Activated CD8-positive, alpha-beta T cell treated with anti-CD3 and anti-CD28 coated beads for 36 hours (primary cell): ENCODE measurements at places on chromosomes 11 and 22. TPM values are rescaled to one million over a fixed set of nuclear protein-coding genes. Genes with fewer than 3 reads are reported as not detected.

- H3K4me3 ChIP-seq, result no peak overlapping the region
- H3K4me1 ChIP-seq, result peaks cover 19% of the 10 kb centered on the region
- H3K36me3 ChIP-seq, result no peaks in the 10 kb centered on the region
- H3K27me3 ChIP-seq, result no peaks in the 10 kb centered on the region
- peak overlapping the region; percentile 67 for H3K27ac ChIP-seq
These were observed 16.1 kb upstream of the RPS3 start for GRCh38 chr11:75383246-75383645.

Gene KRTAP5-2
- total RNA-seq, result not detected

DNA sequence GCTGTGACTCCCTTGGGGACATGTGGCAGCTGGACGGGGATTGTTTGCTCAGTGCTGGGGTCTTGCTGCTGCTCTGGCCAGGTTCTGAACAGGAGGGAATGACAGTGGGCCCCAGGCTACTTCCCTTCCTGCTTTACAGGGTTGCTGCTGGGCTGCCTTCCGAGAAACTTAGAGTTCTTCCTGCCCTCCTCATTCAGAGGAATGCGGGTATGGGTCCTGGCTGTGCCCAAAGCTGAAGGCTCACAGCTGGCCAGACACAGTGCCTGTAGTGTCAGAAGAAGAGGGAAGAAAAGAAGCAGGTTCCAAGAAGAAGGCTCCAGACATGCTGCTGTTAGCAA lies 108.3 kb upstream of the PARVA start:
- H3K4me1 ChIP-seq, result no peaks in the 10 kb centered on the region
- no peaks in the 10 kb centered on the region for H3K27me3 ChIP-seq
- no peak for DNase-seq

DNA sequence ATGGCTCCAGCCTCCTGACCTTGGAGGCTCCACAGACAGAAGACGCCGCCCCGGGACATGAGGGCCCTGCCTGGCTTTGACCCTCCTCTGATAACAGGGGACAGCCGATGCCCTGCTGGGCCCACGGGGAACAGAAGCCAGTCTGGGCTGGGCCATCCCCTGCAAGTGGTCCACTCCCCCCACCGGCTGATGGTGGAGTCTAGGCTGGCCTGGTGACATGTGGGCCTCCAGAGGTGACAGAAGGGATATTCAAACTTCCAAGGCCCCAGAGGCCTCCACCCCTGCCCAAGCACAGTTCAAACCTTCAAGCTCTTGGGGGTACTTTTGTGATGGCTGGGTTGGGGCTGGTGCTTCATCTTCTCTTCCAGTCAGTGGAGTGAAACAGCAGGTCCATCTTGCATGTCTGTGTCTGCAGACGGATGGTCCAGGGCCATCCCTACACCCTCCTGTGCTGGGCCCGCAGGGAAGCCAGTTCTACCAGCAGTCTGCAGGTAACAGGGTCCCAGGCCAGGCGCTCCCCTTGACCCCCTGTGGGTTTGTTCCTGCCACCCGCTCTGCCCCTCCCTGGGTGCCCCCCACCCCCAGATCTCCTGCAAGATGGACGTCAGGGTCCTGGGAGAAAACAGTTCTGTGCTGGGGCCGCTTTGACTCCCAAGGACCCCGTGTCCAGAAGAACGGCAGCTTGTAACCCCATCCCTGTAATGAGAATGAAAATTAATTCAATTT lies 929.9 kb downstream of the BRD1 start:
- DNase-seq, result no peak
- H3K4me3 ChIP-seq, result no peak overlapping the region
- peaks cover 12% of the 10 kb centered on the region for H3K27me3 ChIP-seq
